ENCODE measurements at places on chromosomes 7 and 10.

- no peak for DNase-seq
Observed at GRCh38 chr7:6934981-6935380, 108.9 kb upstream of the CCZ1B start.

- no peak for DNase-seq
Observed at GRCh38 chr10:100567249-100567648, 31.5 kb downstream of the HIF1AN start.

GRCh38 chr7:100137851-100138760 is 10.6 kb upstream of the LAMTOR4 start:
- no peak for DNase-seq

DNA sequence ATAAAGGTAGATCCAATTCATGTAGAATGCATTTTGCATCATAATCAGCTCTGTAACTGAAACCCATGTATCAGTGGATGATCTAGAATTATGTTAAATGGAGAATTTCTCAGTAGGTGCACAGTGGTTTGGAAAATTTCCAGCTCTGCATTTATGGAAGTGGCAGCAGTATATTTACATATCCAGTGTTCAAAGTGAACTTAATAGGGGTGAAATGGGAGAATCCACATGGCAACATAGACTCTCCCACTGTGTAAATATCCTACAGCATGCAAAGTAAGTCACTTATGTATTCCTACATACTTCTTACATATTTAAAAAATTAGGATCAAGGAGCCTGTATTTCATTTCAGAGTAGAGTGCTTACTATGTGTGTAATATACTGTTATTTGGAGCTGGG is 35.3 kb downstream of the CDC14C start:
- DNase-seq, result no peak

- DNase-seq, result no peak
Observed at GRCh38 chr7:42090056-42090455, 147.0 kb downstream of the GLI3 start.

GRCh38 chr10:20596911-20597310 is 300.2 kb downstream of the NEBL start:
- DNase-seq, result no peak

- DNase-seq, result no peak
Observed at GRCh38 chr10:132363921-132364593, 32.1 kb downstream of the LRRC27 start.

All from bone marrow (tissue), 2 donors.